Renal cortical epithelial cell (primary cell): ENCODE measurements at places on chromosomes 3 and 15.

GRCh38 chr3:107612664-107613084, 89.9 kb downstream of the BBX start:
- no peak for DNase-seq

GRCh38 chr3:128281461-128282367, 128.4 kb downstream of the EEFSEC start:
- DNase-seq, result no peak

DNA sequence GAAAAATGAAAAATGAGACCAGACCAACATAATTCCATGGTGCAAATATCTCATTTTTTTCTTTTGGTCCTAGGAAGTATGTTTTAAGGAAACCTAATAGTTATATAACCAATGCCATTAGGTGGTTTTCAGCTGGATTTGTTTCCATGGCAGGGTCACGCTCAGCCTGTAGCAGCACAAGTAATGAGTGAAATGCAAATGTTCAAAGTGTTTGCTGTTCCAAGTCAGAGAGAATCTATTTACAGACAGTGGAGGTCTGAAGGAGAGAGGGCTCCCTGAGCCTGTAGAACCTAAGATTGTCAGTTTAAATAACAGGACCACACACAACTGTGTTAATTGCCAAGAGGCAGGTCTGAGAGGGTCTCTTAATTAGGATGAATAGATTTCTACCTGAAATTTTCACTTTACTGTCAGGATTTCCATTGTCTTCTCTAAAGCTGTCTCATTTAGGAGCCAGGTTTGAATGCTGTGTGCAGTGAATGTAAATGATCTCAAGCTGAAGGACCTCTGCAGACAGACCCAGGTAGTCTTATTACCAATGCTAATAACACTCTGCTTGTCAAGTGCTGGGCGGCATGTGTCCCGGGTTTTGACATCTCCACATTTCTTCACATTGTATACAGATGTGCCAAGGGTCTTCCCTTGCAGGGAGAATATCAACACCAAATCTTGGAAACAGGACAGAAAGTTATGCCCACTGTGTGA, 317.3 kb upstream of the NECTIN3 start:
- DNase-seq, result peak; percentile 65

DNA sequence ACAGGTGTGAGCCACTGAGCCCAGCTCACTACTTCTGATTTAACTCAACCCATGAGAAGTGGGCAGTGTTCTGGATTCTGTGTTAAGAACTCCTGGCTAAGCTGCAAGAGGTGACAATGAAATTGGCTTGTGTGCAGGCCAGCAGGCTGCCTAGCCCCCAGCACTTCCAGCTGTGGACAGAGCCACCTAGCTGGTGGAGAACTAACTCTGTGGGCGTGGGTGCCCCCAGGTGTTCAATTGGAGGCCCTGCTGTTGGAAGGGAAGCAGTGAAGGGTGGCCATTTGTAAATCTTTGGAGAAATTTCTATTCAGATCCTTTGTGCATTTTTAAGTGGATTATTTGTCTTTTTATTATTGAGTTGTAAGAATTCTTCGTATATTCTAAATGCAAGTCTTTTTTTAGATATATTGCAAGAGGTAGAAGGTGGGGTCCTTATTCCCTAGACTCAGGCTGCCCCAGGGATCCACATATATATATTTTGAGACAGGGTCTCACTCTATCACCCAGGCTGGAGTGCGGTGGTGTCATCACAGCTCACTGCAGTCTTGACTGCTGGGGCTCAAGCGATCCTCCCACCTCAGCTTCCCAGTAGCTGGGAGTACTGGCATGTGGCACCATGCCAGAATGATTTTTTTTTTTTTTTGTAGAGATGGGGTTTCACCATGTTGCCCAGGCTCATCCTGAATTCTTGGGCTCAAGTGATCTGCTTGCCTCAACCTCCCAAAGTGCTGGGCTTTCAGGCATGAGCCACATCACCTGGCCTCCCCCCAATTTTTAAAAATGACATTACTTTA, 7.2 kb upstream of the SCAMP5 start:
- peak; percentile 49 for DNase-seq

GRCh38 chr15:91981821-91982800, 128.6 kb downstream of the SLCO3A1 start:
- no peak for DNase-seq

GRCh38 chr3:178419071-178419470, 117.2 kb upstream of the KCNMB2 start:
- DNase-seq, result peak; percentile 77

DNA sequence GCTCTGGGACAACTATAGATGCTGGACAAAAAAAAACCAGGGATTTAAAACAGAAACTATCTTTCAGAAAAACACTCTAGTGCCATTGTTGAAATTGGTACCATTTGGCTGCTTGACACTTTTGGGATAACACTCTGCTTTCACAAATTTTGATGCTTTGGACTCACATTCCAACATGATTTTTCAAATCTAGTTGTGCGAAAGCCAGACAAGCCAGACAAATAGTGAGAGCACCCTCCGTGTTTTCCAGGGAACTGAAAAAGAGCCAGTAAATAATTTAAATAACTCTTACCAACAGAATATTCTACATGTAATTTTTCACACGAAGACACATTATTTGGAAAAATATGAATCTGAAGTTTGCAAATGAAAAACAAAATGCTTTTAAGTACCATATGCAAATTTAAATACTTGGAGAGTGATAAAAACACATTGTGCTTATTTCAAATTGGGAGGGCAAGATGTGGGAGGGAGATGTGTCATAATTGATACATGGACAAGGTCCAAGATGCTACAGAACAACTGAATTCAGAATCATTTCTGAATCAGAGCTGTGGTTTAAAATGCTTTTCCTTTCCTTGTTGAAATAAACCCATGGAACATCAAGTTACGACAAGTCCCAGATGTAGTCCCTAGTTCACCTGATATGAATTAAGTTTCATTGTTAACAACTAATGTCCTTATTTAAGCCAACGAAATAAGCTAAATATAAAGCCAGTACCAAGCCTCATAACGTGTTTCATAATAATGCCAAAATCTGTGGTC, 144.2 kb upstream of the SOX2 start:
- no peak for DNase-seq

- peak; percentile 74 for DNase-seq
These were observed 1.9 kb upstream of the LOXL1 start for GRCh38 chr15:73924171-73924921.
